ENCODE measurements at places on chromosomes 5 and 9.

GRCh38 chr5:142446131-142446959, 121.5 kb upstream of the SPRY4 start:
- no peak for DNase-seq

DNA sequence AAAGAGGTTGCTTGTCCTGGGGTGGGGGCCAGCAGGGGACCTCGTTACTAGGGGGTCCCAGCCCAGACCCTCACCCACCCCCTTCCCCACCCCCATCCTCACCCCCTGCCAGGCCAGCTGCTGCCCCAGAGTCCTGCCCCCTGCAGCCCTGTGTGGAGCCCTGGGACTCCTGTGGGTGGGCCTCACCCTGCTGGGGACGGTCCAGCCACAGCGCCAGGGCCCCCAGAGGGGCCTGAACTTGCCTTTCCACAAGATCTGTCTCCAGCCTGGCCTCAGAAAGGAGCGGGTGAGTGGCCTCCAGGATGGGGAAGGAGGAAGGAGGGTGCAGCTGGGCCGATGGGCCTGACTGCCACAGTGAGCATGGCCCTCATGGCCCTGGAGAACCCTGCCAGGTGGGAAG, 7.5 kb upstream of the PTGDS start:
- DNase-seq = no peak

DNA sequence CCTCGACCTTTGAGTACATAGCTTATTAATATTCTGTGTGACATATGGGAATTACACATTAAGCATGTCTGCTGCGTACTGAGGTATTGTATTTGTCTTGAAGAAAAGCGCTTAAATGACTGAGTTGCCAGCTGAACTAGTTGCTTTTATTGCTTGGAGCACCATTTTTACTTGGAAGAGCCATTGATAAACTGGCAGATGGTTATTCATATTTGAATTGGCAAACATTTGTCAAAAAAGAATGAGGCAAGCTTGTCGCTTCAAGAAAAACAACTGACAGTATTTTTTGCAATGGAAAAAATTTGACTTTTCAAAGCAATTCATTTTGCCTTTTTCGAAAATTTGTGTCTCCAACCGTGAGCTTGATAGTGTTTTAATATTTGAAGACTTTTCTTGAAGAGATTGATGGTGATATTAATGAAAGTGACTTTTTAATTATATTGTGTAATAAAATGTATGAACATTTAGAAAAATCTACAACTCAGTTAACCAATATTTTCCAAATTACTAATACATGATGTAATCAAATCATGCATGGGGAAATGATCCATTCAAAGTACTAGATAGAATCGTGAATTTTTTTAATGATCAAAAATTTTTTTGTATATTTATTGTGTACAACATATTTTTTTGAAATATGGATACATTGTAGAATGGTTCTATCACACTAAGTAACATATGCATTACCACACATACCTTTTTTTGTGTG, 55.1 kb upstream of the CCDC152 start:
- no peak for DNase-seq

GRCh38 chr9:11577522-11577921, 964.7 kb upstream of the PTPRD start:
- DNase-seq = no peak

GRCh38 chr5:141605523-141606277, 13.1 kb downstream of the DIAPH1 start:
- peak; percentile 56 for DNase-seq

DNA sequence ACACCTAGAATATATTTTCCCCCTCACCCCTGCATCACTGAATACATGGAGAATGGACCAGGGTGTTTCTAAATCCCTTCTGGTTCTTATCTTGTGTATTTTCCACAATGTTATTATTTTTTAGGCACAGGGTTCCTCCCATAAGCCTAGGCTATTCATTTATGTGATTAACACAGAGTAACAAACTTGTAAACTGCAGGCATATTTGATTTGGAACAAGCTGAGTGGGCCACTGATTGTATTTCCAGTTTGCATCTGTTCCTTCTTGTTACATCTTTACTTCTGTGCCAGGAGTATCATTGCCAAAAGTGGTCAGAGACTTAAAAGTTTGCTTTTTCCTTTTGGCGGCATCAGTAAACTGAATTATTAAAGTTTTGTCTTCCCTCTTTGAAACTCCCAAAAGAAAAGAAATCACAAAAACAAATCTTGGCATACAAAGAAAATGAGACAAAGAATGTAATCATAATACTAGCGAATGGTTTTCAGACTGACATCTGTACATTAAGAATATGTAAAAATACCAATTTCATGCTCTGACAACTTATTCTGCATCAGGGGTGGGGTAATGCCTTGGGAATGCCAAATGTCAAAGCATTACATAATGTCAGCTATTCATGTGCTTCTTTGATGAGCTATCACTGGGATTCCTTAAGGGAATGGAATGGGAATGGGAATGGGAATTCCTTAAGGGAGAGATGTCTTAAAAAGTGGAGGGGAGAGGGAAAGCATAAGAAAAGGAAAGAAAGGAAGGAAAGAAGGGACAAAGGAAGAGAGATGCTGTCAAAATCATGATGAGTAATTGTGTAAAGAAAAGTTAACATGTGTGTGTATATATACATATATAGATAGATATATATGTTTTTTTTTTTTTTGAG, 22.2 kb upstream of the PAX5 start:
- no peak for DNase-seq

DNA sequence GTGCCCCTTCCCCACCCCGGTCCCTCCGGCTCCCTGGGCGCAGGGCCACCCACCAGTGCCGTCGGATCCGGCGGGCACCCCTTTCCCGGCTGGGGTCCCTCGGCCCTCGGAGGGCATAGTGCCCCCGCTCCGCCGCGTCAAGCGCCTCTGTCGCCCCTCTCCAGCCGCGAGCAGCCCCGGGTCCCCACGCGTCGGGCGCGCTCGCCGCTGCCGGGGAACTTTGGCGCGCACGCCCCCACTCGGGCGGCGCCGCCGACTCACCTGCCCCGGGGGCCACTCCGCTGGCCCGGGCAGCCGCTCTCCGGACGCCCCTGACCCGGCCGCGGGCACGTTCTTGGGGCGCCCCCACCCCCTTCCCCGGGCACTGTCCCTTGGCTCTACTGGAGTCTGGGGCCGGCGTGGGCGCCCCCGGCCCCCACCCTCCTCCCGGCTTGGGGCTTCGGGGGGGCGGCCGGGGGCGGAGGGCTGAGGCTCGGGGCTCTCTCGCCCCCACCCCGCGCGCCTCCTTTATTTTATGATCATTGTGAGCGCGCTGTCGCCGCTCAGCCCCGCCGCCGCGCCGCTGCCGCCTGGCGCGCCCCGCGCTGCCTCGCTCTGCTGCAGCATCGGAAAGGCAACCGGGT, 1.1 kb upstream of the FAM78A start:
- no peak for DNase-seq

DNA sequence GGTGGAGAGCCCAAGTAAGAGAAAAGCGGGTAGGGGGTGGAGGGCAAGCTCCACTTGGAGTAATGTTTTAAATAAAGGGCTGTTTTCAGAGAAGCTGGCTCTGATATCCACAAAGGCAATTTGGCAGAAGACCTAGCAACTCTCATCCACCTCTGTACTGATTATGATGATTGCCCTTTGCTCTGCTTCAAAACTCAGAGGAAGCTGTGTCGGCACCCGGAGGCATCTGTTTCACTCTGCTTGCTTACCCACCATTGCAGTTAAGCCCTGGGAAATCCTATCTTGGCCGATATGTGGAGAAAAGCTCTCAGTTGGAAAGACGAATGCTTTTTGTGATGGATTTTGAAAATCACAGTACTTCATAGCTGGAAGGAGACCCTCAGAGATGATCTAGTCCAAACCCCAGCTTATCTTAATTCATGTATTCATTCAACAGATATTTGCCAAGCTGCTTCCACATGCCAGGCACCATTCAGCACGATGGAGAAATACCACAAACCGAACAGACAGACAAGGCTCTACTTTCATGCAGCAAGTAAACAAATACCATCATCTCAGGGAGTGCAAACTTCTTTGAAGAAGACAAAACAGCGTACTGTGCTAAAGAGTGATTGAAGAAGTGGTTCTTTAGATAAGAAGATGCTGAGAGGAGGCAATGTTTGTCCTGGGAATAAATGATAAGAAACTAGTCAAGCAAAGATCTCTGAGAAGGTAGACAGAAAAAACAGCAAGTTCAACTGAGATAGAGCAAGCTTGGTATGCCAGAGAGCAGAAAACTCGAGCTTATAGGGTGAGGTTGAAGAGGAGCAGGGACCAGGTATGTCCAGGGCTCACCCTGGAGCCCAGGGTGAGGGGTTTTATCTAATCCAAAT, 140.4 kb upstream of the SPDL1 start:
- DNase-seq = no peak

GRCh38 chr9:76510446-76510845, 51.5 kb downstream of the GCNT1 start:
- DNase-seq = no peak

GRCh38 chr5:71778678-71779276, 59.7 kb downstream of the CARTPT start:
- no peak for DNase-seq

DNA sequence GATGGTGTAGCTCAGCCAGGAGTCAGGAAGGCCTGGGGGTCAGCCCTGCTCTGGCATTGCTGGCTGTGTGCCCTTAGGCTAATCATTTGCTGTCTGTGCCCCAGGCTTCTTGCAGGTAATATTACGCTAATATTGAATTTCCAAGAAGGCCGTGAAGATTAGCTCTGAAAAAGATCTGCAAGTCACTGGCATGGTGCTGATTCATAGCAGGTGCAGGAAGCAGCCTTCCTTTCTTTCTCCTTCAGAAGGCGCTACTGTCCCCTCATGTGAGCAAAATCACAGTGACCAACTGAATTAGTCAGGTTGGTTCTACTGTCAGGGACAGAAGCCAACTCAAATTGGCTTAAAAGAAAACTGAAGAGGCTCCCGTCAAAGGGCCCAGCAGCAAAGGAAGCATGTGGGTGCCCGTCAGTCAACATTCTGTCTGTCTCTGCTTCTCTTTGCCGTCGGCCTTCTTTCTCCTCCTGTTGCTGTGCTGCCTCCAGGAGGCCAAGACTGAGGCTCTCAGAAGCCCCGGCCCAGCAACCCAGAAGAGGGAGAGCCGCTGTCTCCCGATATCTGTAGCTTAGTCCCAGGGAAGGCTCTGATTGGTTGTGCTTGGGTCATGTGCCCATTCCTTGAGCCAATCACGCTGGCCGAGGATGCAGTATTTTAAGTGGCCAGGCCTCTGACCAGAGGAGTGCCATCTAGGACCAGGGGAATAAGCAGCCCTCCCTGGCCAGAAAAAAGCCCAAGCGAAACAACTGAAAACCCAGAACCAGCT, 67.8 kb upstream of the NEURL1B start:
- no peak for DNase-seq

GRCh38 chr9:35605351-35606137, 482 bp downstream of the TESK1 start:
- no peak for DNase-seq

GRCh38 chr5:151912360-151912759, 12.3 kb downstream of the GLRA1 start:
- no peak for DNase-seq

DNA sequence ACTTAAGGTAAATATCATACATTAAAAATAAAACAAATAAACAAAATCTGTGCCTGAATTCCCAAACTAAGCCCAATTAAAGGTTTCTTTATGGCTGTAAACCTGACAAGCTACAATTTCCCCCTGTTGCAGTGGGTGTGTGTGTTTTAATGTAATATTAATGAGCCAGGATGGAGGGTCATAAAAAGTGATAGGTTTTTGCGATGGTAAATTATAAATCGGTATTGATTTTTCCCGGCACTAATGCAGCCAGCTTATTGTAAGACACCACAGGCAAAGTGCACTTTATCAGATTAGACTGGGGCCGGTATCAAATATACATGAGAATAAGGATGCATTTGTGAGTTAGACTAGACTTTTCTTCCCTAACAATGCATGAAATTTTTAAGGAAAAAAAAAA, 120.4 kb downstream of the EBF1 start:
- DNase-seq = no peak

DNA sequence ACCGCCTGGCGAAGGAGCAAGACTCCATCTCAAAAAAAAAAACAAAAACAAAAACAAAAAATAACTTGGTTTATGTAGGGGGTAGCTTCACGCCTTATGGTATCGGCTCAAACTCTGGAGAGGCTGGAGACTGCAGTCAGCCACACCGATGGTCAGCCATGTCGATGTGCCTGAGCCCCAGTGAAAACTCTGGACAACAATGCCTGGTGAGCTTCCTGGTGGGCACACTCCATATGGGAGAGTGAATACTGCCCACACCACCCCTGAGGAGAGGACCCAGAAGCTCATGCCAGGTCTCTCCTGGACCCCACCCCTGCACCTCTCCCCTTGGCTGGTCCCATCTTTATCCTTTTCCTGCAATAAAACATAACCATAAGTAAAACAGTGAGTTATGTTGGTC, 19.6 kb downstream of the IPPK start:
- no peak for DNase-seq

DNA sequence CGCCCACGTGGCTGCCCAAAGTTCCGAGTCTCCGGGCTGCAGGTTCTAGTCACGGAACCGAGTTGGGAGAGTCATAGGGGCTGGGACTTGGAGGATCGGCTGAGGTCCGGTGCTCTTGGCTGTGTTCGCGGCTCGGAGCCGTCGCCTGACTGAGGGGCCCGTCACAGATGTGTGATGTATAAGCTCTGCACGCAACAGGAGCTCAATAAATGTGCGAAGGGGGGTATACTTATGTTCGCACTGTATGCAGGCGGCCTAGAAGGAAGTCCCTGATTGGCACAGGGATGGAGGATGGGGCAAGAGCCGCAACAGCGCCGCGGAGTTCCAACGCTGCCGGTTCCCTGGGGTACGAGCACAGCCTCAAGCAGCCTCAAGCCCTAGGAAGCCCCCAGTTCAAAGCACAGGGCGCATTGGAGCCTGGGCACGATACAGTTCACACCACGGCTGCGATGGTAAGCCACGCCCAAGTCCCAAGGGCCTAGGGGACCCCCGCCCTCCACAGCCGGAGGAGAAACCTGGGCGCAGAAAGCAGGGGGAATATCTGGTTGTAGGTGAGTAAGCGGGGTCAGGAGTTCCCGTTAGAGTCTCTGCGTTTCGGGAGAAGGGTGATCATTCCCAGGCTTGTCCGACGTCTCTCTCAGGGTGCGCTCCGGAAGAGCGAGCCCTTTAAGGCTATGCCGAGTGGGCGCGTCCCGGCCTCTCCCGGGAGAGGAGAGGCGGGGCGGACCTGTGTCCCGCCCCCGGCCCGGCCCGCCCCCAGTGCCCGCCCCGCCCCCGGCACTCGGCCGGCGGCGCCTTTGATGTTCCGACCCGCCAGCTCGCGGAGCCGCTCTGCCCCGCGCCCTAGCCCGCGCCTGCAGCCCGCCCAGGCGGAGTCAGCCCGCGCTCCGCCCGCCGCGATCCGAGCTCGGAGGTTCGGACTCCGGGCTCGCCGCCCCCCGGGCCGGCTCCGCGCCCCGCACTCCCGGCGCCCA, at the start of gene TCF7:
Gene TCF7, plus strand, starts transcription at position 780 of the 974 bp plus-strand sequence. CDS start 226 bp downstream, outside the sequence.
- DNase-seq = peak; percentile 62

DNA sequence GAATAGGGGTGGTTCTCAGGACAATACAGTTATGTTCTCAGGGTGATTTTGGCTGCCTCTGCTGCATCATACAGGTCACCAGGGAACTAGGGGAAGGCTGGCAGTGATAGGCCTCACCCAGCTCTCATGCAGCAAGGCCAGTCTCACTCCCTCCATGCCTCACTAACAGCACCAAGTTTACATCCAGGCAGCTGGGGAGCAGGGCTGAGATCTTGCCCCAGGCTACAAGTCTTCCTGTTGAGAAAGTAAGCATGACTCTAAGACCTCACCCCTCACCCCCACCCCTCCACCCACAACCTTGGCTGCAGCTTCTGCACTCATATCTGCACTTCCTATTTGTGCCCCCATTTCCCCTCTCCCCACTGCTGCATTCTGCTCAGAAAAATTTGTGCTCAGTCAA, 481.2 kb downstream of the ACTL7B start:
- DNase-seq = no peak

- no peak for DNase-seq
Observed at GRCh38 chr5:91219803-91220371, 163.2 kb downstream of the ARRDC3 start.

- DNase-seq = no peak
Observed at GRCh38 chr5:150164211-150164980, 2.2 kb upstream of the CDX1 start.
